ENCODE measurements at places on chromosomes 3 and 15.

DNA sequence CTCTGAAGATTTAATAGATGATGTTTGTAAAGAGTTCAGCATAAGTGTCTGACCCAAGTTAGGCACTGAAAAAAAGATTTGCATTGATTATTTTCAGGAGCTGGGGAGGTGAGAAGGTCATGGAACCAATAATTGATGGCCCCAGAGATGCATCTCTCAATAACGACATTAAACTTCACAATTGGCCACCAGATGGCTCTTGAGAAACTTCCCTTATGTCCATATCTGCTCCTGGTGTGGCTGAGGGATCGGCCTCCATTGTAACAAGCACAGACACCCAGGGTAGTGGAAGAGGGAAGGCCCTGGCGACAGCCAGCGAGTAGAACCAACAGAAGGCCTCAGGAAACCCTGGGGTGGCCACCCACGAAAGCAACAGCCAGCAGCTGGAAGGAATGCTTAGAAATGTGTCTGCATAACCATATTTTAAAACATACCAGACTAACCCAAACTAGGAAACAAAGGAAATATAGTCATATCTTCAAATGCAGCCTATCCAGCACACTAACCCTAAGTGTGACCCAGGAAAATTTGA is 536.7 kb downstream of the SOX2 start:
- DNase-seq, result peak; percentile 12

DNA sequence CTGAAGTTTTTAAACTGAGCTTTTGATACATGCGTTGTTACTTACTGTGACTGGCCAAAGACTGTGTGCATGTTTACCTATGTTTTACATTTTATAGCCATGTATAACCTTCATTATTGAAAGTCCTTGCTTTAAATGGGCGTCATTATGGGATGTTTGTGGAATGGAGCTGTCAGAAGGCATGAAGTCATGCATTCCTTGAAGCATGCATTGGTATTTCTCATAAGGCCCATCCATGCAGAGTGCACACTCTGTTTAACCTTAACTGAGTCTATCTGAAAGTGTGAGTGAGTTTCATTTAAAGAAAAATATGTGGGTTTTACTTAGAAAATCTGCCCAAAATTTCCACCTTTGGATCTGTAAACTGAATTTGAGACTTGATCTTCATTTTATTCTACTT is 51.1 kb downstream of the PSMD6 start:
- no peak for DNase-seq

DNA sequence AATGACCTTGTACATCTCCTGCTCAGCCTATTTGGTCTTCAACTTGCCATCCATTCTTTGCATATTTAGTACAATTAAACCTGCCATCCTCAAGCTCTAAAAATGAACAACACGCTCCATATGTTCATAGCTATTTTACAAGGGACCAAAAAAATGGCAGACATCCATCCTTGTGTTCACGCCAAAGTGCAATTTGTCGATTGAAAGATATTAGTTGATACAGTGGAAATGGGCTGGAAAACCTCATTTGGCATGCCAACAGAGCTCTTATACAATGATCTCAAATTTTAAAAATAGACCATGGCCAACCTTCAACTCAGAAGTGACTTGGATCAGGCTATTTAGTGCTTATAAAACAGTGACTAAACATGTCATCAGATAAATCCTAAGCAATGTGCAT is 413.6 kb upstream of the ARL6 start:
- DNase-seq, result no peak

DNA sequence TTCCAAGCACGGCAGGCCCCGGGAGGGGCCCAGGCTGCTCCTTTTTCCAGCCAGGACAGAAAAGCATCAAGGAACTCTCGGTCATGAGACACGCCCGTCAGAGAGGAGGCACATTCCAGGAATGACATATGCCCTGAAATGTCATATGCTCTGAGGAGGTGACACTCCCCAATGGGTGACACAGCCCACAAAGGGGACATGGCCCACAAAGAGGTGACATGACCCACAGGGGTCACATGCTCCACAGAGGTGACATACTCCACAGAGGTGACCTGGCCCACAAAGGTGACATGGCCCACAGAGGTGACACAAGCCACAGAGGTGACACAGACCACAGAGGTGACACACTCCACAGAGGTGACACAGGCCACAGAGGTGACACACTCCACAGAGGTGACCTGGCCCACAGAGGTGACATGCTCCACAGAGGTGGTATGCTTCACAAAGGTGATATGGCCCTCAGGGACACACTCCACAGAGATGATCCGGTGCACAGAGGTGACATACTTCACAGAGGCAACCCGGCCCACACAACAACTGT is 79.2 kb downstream of the ABHD5 start:
- DNase-seq, result no peak

DNA sequence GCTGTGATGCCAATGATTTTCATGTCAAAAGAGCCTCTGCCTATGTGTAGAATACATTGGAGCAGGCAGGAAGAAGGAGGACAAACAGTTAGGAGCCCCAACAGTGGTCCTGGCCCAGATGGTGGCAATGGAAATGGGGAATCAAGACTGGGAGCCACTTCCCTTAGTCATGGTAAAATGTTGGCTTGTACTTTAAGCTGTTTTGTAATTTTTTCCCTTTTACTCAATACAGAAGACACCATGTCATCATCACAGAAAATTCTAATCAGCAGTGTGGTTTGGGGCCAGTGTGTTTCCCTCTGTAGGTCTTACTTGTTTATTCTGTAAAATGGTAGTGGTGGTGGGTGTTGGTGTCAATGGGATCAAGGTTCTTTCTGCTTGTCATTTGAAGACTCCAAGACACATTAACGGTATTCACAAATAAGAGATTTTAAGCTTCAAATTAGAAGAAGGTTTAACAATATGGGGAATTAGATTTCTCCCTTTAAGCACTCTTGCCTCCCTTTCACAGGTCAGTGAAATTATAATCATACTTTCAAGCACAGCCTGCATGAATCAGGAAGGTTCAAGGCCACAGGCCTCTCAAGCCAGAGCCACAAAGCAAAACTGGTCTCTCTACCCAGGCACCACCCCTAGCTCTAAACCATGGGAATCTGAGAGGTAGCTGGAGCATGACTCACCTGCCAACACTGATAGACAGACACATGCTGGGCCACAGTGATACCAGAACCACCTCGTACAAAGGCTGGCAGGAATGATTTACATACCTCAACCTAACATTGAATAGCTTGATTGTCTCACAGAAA is 24.9 kb downstream of the SIAH2 start:
- peak; percentile 84 for DNase-seq

DNA sequence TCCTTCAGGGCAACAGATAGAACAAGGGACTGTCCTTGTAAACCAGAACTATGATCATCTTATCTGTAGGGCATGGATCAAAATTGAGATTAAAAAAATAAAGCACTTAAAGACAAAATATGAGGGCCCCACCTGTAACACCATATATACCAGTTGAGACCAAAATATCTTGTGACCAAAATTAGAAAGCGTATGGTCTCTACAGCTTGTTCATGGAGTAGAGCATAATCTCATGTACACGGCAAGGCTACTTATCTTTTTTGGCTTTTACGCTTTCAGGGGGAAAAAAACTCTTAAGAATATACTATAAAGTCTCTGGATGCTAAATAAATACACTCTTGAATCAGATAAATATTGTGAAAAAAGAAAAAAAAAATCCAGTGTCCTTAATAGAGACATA is 49.3 kb downstream of the ADAMTS9 start:
- no peak for DNase-seq

- DNase-seq, result no peak
Measured at GRCh38 chr15:59976480-59977271, 27.4 kb upstream of the FOXB1 start.

- DNase-seq, result no peak
Measured at GRCh38 chr3:23256741-23257435, 53.8 kb downstream of the UBE2E2 start.

All from mammary epithelial cell (primary cell).